ENCODE measurements at places on chromosomes 3 and 15.

DNA sequence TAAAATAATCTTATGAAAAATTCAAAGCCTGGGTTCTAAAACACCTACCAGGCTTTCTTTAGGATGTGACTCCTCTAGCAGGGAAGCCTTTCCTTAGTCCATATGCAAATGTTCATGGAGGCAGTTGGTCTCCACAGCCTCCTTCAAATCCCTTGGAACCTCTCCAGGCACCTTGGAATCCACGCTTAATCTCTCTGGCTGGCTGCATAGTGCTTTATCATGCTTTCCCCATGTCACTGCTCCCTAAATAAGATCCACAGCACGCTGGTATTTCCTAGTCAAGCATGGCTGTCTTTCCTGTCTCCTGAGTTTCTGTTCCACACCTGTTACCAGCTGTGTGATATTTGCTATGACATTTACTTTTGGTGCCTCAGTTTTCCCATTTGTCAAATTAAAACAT lies 71.3 kb downstream of the CLSTN2 start:
- DNase-seq, result no peak

DNA sequence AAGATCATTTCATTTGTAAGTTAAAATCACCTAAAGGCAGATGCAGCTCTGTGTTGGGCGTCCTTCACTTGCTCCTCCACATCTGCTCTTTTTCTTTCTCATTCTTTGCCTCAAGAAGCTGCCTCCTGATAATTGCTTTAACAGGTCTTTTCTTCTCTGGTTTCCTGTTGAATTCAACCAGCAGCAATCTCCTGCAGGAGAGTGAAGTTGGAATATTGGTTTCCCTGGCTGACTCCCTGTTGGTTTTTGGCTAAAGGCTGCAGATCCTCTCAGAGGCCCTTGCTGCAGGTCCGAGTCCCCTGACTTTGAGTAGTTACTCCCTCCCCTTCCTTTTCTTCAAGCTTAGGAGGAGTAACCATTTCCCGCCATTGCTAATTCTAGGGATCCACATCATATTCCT lies 4.2 kb downstream of the TP63 start:
- DNase-seq, result no peak

DNA sequence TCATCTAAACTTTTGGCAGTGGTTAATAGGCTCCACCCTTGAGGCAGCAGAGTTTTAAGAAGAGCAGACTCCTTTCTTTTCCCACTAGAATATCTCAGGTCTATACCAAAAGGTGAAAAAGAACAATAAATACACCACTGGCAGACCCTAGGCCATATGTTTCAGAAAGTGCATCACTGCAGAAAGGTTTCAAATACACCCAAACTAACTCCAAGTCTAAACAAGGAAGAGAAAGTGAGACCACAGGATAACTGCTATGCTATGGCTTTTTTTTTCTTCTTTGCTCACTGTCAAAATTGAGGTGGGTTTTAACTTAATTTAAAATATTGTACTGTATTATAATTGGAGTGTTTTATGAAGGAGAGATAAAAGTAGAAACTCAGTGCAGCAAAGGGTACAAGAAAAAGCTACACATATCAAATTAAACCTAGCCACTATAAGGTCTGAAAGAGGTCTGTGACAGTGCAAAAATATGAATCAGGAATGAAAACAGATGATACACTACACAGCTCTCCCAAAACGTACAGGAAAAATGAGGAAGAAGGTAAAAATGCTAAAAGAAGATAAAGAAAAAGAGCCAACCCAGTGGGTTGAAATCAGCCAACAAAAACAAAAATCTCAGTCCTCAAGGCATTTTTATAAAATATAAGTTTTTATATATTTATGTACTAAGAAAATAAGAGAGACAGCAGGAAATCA lies 8.4 kb downstream of the SNX4 start:
- no peak for DNase-seq

DNA sequence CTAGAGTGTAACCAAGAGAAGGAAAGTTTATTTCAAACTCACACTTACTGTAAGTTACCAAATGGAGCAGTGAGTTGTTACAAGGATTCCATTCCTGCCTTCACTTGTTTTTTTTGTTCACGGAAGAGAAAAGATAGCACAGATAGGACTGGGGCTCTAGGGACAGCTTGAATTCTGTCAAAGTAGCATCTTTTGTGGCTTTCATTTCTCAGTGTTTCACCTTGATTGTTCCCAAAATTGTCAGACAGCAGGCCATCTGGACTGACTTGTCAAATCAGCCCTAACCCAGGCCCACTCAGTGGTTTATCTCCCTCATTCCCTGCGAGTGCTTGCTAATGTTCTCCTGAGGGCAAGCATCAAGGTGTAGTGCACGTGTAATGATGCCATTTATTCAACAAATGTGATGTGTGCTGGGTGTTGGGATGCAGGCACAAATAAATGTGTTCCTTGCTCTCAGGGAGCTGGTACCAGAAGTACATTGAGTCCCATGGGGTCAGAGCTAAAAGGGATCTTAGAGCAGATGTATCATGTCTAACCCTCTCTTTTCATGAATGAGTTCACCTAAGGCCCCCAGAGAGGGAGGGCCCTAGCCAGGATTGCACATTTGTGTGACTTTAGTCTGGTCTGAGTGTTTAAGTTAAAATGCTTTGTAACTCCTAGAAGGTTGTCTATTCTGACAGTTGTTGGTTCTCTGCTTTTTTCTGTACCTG lies 49.1 kb downstream of the PDHB start:
- DNase-seq, result no peak

GRCh38 chr3:187568171-187568570 lies 102.0 kb downstream of the SST start:
- no peak for DNase-seq

GRCh38 chr3:15347063-15347736 lies 14.8 kb upstream of the SH3BP5 start:
- no peak for DNase-seq

DNA sequence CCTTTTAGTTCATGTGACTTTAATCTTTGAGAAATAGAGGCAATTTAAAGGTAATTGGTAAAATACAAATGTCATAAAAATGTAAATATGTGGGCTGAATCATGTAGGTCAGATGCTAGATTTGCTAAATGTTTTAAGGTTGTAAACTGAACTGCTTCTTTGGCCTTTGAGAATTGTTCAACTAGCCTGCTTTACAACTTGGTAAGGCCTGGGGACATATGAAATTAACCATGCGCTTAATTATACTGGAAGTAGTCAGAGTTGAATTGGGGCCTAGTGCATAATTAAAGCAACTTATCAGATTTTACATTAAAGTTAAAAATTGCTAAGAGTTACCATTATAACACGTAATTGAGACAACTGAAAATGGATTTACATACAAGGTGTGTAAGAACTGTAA lies 21.0 kb upstream of the TMEM45A start:
- DNase-seq, result no peak

DNA sequence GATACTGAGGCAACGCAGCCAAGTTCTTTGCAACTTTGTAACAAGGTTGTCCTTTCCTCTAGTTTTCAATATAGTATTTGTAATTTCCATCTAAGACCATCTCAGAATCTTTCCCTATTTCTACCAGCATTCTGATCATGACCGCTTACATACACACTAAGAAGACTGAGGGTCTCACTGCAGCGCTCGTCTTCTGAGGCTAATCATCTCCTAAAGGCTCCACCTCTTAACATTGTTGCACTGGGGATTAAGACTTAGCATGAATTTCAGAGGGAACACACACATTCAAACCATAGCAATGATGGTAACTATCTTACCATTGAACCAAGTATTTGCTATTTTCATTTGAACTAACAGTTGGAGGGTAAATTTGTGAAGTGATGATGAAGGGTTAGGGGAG lies 463.3 kb upstream of the CCDC54 start:
- DNase-seq, result no peak

DNA sequence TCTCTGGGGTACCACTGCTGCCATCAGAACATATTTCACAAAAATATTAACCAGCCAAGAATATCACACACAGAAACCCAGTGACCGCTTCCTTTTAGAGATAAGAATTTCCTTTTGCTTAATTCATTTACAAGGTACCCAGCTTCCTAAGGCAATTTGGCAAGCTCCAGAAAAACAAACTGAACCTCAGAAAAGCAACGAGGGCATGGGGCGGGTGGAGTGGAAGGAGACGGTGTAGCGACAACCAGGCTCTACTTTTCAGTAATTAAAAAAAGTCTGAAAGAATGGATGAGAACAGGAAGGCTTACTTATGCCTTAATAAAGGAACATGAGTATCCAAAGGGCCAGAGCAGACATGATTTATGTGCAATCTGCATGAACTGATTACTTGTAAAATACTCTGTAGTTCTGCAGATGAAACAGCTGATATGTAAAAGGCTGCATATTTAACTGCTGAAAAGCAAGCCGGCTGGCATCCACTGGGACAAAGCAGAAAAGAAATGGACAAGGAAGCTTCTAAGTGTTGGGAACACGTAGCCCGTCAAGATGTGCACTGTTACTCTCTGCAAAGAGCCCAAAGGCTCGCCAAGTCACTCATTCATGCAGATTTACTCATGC lies 18.6 kb downstream of the RFTN1 start:
- DNase-seq, result no peak

DNA sequence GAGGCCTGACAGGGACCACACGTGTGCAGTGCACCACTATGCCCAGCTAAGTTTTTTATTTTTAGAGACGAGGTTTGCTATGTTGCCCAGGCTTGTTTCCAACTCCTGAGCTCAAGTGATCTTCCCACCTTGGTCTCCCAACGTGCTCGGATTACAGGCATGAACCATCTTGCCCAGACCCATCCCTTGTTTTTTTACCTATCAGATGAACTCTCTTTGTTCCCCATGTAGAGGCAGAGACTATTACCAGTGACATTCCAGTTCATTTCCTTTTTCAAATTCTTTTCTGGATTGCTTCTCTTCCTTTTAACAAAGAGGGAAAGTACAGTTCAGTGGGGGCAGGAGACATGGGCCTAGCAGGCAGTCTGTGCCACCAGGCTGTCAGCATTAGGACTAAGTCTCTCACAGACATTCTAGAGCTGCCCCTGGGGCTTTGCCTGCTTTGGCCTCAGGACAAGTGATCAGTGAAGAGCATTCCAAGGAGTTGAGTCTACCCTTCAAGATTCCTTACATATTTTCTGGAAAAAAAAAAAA lies 103.5 kb upstream of the SLC7A14 start:
- no peak for DNase-seq

DNA sequence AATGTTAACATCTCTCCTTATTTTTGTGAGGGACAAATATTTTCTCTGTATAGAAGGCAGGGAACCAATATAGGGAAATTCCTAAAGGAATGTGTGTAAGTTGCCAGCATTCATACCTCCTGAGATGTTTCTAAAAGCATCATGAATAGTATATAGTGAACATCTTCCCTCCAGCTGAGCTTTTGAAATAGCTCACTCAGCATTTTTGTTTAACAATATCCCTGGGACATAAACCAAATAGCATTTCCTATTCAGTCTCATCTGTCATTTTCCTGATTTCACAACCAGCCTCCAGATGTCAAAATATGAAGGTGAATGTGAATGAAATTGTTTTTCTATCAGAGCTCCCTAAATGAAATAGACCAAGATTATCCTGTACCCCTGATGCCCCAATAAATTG lies 137.2 kb downstream of the PPM1L start:
- no peak for DNase-seq

DNA sequence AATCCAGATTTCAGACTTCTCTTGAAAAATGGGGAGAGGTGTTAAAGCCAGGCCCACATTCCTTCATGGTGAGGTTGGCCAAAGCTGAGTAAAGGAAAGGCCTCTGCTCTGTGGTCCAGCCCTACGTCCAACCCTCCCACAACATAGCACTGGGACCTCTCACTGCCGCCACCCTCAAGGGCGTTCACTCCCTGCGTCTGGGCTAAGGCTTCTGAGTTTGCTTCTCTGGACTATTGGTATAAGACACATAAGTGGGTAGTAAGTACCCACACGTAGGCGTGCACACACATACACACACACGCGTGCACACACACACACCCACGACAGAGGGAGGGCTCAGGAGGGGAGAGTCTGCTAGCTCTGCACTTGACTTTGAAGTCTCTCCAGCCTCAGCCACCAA lies 80.2 kb upstream of the PXYLP1 start:
- DNase-seq, result peak; percentile 44

GRCh38 chr3:108806316-108806715 lies 16.3 kb upstream of the TRAT1 start:
- no peak for DNase-seq

GRCh38 chr15:64180235-64180824 lies 17.5 kb upstream of the PPIB start:
- DNase-seq, result no peak

DNA sequence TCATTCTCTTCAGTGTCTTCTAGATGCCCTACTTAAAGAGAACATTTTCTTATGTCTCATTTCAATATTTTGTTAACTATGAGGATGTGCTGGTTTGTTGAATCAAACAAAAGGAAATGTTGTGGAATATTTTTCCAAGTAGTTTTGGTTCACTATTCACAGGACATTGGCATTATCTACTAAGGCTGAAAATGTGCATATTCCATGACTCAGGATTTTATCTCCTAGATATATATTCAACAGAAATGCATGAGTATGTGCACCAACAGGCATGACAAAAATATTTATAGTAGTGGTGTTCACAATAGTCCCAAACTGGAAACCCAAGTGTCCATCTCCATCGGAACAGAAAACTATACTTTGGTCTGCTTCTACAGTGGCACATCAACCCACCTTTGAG lies 16.7 kb upstream of the NR1I2 start:
- no peak for DNase-seq

- DNase-seq, result no peak
These were observed 65.6 kb upstream of the CHRNA7 start for GRCh38 chr15:31964586-31965307.

DNA sequence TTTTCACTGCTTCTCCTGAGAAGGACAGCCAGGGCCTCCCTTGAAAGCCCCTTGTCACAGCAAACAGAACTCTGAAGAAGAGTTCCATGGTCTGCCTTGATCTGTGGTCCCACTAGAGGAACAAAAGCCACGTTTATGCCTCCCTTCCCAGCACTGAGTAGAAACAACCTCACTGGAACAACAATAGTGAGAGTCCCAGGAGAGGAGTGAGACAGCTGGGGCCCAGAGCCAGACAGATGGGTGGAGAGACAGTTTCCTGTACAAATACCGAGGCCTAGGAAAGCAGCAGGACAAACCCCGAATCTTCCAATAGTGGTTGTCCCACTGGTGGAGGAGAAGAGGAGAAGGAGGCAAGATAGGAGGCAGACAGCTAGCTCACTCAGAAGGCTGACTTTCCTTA lies 106.1 kb downstream of the WDR76 start:
- DNase-seq, result peak; percentile 40

GRCh38 chr3:60580809-60581208 lies 670.4 kb downstream of the FHIT start:
- DNase-seq, result no peak

Measured in left ventricle myocardium superior (tissue), 1 donor.